NCI-H446 treated with DMSO at 0.1 percent for 48 hours (cell line): ENCODE measurements at places on chromosomes 2 and 18.

- DNase-seq: peak; percentile 59
Observed at GRCh38 chr18:66495844-66496243, 108.0 kb downstream of the CDH19 start.

GRCh38 chr2:46388881-46389280 lies 90.5 kb upstream of the TMEM247 start:
- DNase-seq: no peak

- DNase-seq: no peak
Observed at GRCh38 chr18:9494778-9495331, 19.5 kb downstream of the RALBP1 start.

DNA sequence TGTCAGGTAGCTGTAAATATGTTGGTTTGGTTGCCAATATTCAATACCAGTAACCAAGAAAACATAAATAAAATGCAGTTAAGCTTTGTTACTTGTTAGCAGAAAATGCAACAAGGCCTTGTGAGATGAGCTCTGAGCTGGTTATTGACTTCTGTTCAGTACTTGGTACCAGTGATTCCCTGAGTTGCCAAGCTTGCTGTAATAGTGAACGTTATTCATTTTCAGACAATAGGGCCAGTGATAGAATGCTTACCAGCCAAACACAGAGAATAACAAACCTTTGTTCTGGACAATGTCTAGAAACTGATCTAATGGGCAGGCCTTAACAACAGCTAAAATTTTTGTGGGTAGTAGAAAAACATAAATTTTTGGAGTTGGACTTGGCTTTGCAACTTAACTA lies 29.5 kb downstream of the RASGRP3 start:
- no peak for DNase-seq

DNA sequence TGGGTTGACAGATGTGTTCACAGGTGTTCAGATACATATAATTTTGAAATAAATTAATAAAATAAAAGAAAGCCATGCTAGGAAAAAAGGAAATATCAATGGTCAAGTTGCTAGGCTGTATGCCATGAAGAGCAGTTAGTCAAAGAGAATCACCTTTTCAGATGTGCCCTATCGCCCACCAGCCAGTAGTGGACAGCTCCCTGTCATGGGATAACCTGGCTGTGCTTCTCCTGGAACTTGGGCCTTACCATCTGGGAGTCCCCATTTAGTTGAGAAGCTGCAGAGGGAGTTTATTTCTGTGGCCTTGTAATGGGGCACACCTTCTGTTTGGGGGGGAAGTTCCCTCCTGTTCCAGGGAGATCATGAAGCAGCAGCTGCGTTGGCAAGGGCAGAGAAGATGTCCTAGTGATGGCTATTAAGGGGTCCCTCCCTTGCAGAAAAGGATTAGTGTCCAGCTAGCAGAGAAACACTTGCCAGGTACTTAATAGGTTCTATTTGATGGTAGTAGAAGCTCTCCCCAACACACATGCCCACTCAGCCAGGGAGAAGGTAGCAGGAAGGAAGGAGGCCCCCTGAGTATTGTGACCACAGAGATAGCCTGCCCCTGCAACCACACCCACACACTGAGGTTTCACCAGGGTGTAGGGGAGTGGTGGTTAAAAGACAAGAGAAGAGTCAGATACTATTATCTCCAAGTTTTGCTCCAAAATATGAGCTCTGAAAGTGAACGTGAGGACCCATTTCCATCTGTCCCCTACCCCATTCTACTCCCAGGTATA lies 117.7 kb downstream of the B3GNT2 start:
- DNase-seq: no peak

GRCh38 chr2:7007846-7008741 lies 90.9 kb downstream of the RNF144A start:
- DNase-seq: no peak

DNA sequence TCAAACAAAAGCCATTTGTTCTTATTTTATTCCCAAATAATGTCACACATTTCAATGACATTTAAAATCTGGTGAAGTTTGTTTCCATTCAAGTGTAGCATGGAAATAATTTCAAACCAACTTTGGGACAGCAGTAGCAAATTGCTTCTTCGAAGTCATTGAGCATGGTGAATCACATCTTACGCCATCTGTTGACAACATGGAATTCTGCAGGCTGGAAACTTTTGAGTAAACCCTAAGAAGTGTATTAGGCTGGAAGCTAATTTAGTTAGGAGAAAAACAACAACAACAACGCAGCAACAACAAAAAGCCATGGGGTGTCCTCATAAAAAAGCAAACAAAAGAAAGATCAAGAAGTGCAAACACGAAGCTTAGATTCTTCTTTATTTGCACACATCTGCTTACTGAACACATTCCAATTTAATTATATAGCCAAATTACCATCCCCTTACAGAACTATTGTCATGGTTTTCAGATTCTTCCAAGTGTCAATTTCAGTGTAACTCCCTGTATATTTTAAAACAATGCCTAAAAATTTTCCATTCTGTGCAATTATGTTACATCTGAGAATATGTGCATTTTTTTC lies 659.0 kb upstream of the CDH7 start:
- DNase-seq: peak; percentile 76
